HepG2 (cell line): ENCODE measurements at places on chromosomes 11 and 22. TPM values are rescaled to one million over a fixed set of nuclear protein-coding genes. Genes with fewer than 3 reads are reported as not detected.
A peak's percentile ranks its signal among the peaks of the same experiment; 100 is the strongest.

- DNase-seq: no peak
- 0 out of 2 replicates have a peak overlapping the region, but pooled peaks have one; percentile 47 for H3K4me3 ChIP-seq
- H3K27ac ChIP-seq: no peak overlapping the region
- H3K27me3 ChIP-seq: peaks cover 2% of the 10 kb centered on the region; the same call in 1 of the 2 replicates
- peaks cover 26% of the 10 kb centered on the region for H3K4me1 ChIP-seq
Observed at GRCh38 chr11:10931761-10932670, 74.2 kb upstream of the ZBED5 start.

- DNase-seq: no peak
- H3K27me3 ChIP-seq: no peaks in the 10 kb centered on the region
- H3K4me3 ChIP-seq: no peak overlapping the region
- no peaks in the 10 kb centered on the region for H3K4me1 ChIP-seq
- H3K27ac ChIP-seq: no peak overlapping the region
- H3K36me3 ChIP-seq: no peaks in the 10 kb centered on the region
Observed at GRCh38 chr11:112388496-112388895, 127.8 kb upstream of the PLET1 start.

GRAP2 gene
- total RNA-seq: not detected in 2 replicates

SMDT1 gene
- total RNA-seq: 8.3 and 13.3 TPM in 2 replicates

DNA sequence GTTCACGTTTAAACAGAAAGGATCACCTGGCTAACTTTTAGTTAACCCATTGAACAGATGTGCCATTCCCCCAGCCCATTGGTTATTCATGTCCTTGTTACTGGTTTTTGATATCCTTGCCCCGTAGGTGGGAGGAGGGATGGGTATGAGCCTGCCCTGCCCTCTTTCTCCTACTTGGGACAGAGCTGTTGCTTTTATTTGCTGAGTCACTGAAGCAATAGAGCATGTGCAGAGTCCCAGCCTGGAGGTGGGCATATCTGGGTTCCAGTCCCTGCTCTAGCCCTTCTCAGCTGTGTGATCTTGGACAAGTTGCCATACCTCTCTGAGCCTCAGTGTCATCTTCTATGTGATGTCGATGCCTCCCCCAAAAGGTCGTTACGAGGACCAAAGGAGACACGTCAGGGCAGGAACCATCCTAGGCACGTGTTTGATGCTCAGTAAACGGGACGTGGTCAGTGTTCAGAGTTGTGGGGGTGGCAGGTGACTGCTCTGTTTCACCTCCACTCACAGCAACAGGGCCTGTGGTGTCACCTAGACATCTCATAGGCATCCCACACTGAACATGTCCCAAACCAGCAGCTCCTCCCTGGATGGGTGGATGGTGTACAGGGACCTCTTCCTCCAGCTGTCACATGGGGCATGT lies 61.0 kb downstream of the BMAL1 start:
- no peak overlapping the region for H3K4me3 ChIP-seq
- H3K27ac ChIP-seq: no peak overlapping the region
- no peak for DNase-seq
- H3K27me3 ChIP-seq: no peaks in the 10 kb centered on the region
- H3K36me3 ChIP-seq: no peaks in the 10 kb centered on the region

GRCh38 chr11:35118906-35119305 lies 20.1 kb upstream of the CD44 start:
- H3K27me3 ChIP-seq: no peaks in the 10 kb centered on the region; the same call in 2 of the 3 replicates
- no peak overlapping the region for H3K4me3 ChIP-seq
- H3K36me3 ChIP-seq: no peaks in the 10 kb centered on the region

SERPIND1 gene
- total RNA-seq: 55.6 and 111 TPM in 2 replicates

DNA sequence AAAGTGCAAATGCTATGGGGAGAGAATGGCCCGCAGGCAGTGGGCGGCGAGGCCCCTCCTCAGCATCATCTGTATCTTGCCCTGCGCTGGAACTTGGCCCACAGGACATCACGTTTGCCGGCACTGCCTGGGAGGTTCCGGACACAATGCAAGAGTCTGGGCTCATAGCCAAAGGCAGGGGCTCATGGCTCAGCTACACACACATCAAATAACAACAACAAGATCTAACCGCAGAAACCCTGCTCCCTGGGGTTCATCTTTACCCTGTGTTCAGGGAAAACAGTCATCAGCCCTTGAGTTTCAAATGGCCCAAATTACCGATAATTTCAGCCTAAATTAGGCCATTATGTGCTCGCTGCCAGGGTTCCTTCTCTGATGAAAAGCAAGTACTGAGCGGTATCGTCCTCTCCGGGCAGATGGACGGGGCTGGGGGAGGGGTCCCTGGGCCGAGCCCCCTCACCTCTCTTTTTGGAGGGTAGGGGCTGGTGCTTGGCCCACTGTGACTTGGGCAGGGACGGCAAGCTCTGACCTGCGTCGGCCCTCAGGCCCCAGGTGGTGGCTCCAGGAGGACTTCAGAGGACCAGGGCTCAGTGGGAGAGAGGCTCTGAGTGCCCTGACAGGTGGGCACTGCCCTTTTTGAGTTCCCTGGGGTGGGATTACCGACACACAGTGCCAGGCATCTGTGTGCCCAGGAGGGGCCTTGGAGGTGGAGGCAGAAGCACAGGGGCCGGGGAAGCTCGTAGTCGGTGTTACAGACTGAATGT lies 25.0 kb upstream of the GAL start:
- H3K27me3 ChIP-seq: peaks cover 10% of the 10 kb centered on the region
- H3K4me3 ChIP-seq: no peak overlapping the region
- H3K36me3 ChIP-seq: no peaks in the 10 kb centered on the region

DNA sequence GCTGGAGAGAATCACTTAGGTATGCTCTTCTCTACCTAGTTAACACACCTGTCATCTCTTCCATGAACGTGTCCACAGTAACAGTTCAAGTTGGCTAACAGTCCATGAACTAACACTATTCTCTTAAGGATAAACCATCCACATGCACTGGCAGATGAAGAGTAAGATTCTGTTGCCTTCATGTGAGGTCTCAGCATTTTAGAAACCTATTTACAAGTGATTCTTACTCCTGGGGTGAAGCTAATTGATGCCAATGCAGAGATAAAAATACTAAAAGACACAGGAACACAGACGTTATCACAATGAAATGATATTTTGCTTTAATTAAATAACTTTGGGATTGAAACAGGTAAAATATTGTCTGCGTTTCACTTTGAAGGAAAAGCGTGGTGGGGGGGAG lies 1.3 kb downstream of the LRRC4C start:
- no peak overlapping the region for H3K4me3 ChIP-seq
- no peak overlapping the region for H3K27ac ChIP-seq
- no peaks in the 10 kb centered on the region for H3K36me3 ChIP-seq
- no peaks in the 10 kb centered on the region; the same call in 1 of the 2 replicates for H3K27me3 ChIP-seq
- DNase-seq: no peak

MUC5AC gene
- total RNA-seq: not detected in 2 replicates

- H3K4me3 ChIP-seq: no peak overlapping the region
- no peak overlapping the region for H3K27ac ChIP-seq
- H3K27me3 ChIP-seq: no peaks in the 10 kb centered on the region
- no peaks in the 10 kb centered on the region for H3K36me3 ChIP-seq
- DNase-seq: no peak
- no peaks in the 10 kb centered on the region for H3K4me1 ChIP-seq
Observed at GRCh38 chr11:127609025-127609773, 608.6 kb upstream of the KIRREL3 start.

DNA sequence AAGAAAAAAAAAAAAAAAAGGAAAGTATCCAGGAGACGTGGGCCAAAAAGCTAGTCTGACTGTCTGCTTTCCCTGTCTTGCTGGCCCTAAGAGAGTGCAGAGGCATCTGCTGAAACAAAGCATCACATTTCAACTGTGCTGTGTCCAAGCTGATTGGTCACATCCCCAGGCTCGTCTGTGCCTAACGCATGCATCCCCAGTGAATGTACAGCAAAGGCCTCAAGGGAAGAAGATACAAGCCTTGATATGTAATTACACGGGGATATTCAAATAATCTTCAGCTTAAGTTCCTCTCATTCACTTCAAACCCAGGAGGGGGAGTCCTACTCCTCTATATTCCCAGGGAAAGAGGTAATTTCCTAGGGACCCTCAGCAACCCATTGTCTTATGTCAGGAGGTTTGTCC lies 5.4 kb upstream of the SORL1 start:
- peak; percentile 27 for DNase-seq
- H3K4me3 ChIP-seq: no peak overlapping the region
- H3K36me3 ChIP-seq: no peaks in the 10 kb centered on the region
- no peak overlapping the region for H3K27ac ChIP-seq
- peaks cover 60% of the 10 kb centered on the region for H3K4me1 ChIP-seq
- no peaks in the 10 kb centered on the region for H3K27me3 ChIP-seq

DEPDC7 gene
- 33.3 and 37.9 TPM in 2 replicates for total RNA-seq

GRCh38 chr11:69752890-69753289 lies 22.3 kb downstream of the FGF4 start:
- H3K27me3 ChIP-seq: peaks cover 3% of the 10 kb centered on the region
- H3K36me3 ChIP-seq: no peaks in the 10 kb centered on the region
- no peak overlapping the region for H3K4me3 ChIP-seq
- no peaks in the 10 kb centered on the region for H3K4me1 ChIP-seq
- DNase-seq: no peak
- no peak overlapping the region for H3K27ac ChIP-seq

- H3K4me3 ChIP-seq: no peak overlapping the region
- peaks cover 57% of the 10 kb centered on the region for H3K4me1 ChIP-seq
- no peak overlapping the region for H3K27ac ChIP-seq
- peaks cover 2% of the 10 kb centered on the region; the same call in 1 of the 2 replicates for H3K36me3 ChIP-seq
- no peak for DNase-seq
Observed at GRCh38 chr11:64868904-64869570, 9.4 kb downstream of the EHD1 start.

DNA sequence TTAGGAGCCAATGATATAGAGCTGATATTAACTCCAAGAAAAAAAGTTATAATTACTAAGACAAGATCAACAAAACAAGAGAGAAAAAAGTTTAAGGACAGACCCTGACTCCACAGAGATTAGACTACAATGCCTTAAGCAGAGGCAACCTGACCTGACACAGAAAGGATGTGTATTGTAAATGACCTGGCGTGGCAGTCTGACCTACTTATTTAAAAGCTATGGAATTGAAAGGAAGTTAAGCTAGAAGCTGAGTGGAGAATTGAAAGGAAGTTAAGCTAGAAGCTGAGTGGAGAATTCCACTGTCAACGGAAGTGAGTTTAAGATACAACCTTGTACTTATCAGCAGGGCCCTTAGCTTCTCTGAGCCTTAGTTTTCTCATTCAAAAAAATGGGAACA lies 885.4 kb downstream of the OPCML start:
- no peak overlapping the region for H3K27ac ChIP-seq
- no peak for DNase-seq
- no peak overlapping the region for H3K4me3 ChIP-seq
- no peaks in the 10 kb centered on the region for H3K36me3 ChIP-seq

GRCh38 chr11:114194702-114195101 lies 101.5 kb upstream of the NNMT start:
- no peak overlapping the region for H3K27ac ChIP-seq
- H3K27me3 ChIP-seq: no peaks in the 10 kb centered on the region
- no peak for DNase-seq
- no peak overlapping the region for H3K4me3 ChIP-seq
- H3K36me3 ChIP-seq: no peaks in the 10 kb centered on the region

- peaks cover 3% of the 10 kb centered on the region for H3K27me3 ChIP-seq
- no peak overlapping the region for H3K27ac ChIP-seq
- no peaks in the 10 kb centered on the region for H3K4me1 ChIP-seq
- no peak for DNase-seq
- no peak overlapping the region for H3K4me3 ChIP-seq
- H3K36me3 ChIP-seq: no peaks in the 10 kb centered on the region
Observed at GRCh38 chr11:123209591-123209990, 14.5 kb upstream of the CLMP start.

DNA sequence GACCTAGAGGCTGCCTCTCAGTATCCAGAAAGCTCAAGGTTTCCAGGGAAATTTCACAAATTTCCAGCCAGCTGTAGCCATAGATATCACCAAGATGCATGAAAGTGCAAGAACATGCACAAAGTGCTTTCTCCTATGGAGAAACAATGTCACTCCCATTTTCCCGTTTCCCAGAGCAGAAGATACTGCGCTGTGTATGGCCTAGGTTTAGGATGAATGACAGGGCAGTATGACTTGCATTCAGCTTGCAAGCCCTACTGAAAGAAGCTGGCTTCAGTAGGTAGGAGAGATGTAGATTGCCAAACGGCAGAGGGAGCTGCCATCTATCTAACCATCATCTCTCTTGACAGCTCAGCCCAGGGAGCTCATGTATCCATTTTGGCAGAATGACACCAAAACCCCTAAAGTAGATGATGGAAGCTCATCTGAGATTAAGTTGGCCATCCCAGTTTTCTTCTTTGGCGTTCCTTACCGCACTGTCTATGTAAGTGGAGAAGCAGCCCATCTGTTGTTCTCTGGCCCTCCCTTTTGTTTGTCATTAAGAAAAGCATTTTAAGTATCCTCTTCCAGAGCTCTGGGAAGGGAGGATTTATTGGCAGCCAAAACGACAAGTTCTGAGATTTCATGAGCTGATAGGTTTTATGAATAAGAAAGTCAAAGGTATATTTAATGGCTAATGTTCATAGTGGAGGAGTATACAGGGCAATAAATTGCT lies 4.6 kb downstream of the TECTA start:
- H3K27me3 ChIP-seq: no peaks in the 10 kb centered on the region
- H3K4me1 ChIP-seq: no peaks in the 10 kb centered on the region
- no peak overlapping the region for H3K4me3 ChIP-seq
- no peak for DNase-seq

DNA sequence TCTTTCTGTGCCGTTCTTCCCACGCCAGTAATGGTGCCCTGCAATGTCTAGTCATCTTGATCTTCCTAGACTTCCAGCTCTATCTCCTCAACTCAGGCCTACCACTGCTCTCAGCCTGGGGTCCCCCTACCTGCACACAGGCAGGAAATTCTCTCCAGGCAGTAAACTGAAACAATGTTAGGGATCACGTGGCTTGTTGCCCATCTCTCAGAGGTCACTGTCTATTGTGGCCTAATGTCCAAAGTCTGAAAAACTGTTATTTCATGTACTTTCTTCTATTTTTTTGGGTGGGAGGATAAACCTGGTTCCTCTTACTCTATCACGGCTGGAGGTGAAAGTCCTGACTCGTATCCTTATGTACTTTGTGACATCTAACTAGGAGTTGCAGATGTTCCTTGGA lies 59.1 kb downstream of the CCDC34 start:
- H3K36me3 ChIP-seq: no peaks in the 10 kb centered on the region
- peak; percentile 37 for DNase-seq
- H3K27ac ChIP-seq: no peak overlapping the region
- H3K4me1 ChIP-seq: peaks cover 17% of the 10 kb centered on the region

GRCh38 chr11:15882876-15883454 lies 473.4 kb downstream of the SOX6 start:
- H3K27ac ChIP-seq: no peak overlapping the region
- no peak overlapping the region for H3K4me3 ChIP-seq
- no peak for DNase-seq
- no peaks in the 10 kb centered on the region for H3K36me3 ChIP-seq
- 0 out of 2 replicates have a peak, but pooled peaks cover 1% of the 10 kb centered on the region for H3K27me3 ChIP-seq

GRCh38 chr22:33653532-33654063 lies 266.7 kb downstream of the LARGE1 start:
- no peak for DNase-seq
- H3K36me3 ChIP-seq: no peaks in the 10 kb centered on the region; the same call in 2 of the 3 replicates
- H3K27ac ChIP-seq: no peak overlapping the region

- no peak for DNase-seq
- no peak overlapping the region for H3K4me3 ChIP-seq
- H3K4me1 ChIP-seq: peaks cover 12% of the 10 kb centered on the region; the same call in 1 of the 2 replicates
- H3K27me3 ChIP-seq: no peaks in the 10 kb centered on the region
- H3K36me3 ChIP-seq: peaks cover 2% of the 10 kb centered on the region
Observed at GRCh38 chr11:59184691-59185339, 12.9 kb downstream of the DTX4 start.
